ENCODE measurements at places on chromosomes 6 and 20. TPM values are rescaled to one million over a fixed set of nuclear protein-coding genes. Genes with fewer than 3 reads are reported as not detected.

The TNFAIP3 gene
- total RNA-seq = 22.4 TPM

The TNFRSF6B gene
- 0.97 TPM for total RNA-seq

The C6orf52 gene
- 2.1 TPM for total RNA-seq

The CUL7 gene
- 6.5 TPM for total RNA-seq

The GNMT gene
- 0.13 TPM for total RNA-seq

The CPNE1 gene
- total RNA-seq = 228 TPM

The CDYL gene
- 20.2 TPM for total RNA-seq

The DEFB132 gene
- not detected for total RNA-seq

The KIF25 gene
- total RNA-seq = 0.03 TPM

The FGD2 gene
- total RNA-seq = not detected

The MCHR2 gene
- total RNA-seq = not detected

The UTRN gene
- total RNA-seq = 8.0 TPM

The PCK1 gene
- 0.06 TPM for total RNA-seq

The TMEM14A gene
- 40.0 TPM for total RNA-seq

The RNF39 gene
- 0.05 TPM for total RNA-seq

The C6orf132 gene
- 2.8 TPM for total RNA-seq

The HLA-DMB gene
- 1.7 TPM for total RNA-seq

The SIRPD gene
- not detected for total RNA-seq

The WDR46 gene
- total RNA-seq = 50.6 TPM

The NFKBIE gene
- 9.7 TPM for total RNA-seq

The CALHM6 gene
- total RNA-seq = not detected

The LYRM2 gene
- 31.8 TPM for total RNA-seq

The C20orf141 gene
- total RNA-seq = 0.29 TPM

The PLA2G7 gene
- 0.06 TPM for total RNA-seq

The ABCF1 gene
- total RNA-seq = 49.2 TPM

The OCSTAMP gene
- total RNA-seq = not detected

The IL17F gene
- not detected for total RNA-seq

The PNLDC1 gene
- 0.08 TPM for total RNA-seq

The ABHD16B gene
- total RNA-seq = not detected

The ZC2HC1B gene
- not detected for total RNA-seq

The PTPRK gene
- total RNA-seq = 14.9 TPM

The CD24 gene
- total RNA-seq = 243 TPM

The TLDC2 gene
- not detected for total RNA-seq

The SLC35F1 gene
- total RNA-seq = 0.03 TPM

The RAET1E gene
- total RNA-seq = 2.8 TPM

The POM121L2 gene
- not detected for total RNA-seq

The TCEA2 gene
- 26.0 TPM for total RNA-seq

The E2F1 gene
- total RNA-seq = 22.3 TPM

The SEL1L2 gene
- not detected for total RNA-seq

The MED23 gene
- 9.0 TPM for total RNA-seq

The NHSL1 gene
- total RNA-seq = 3.4 TPM

The CNR1 gene
- total RNA-seq = 1.9 TPM

The SGK2 gene
- total RNA-seq = 7.2 TPM

The EEF1A1 gene
- 7,652 TPM for total RNA-seq

The PPP1R11 gene
- total RNA-seq = 41.3 TPM

The CASS4 gene
- total RNA-seq = 0.12 TPM

The C20orf144 gene
- total RNA-seq = 0.08 TPM

The MTHFD1L gene
- total RNA-seq = 45.7 TPM

The LRFN2 gene
- total RNA-seq = not detected

The RIPPLY2 gene
- 0.32 TPM for total RNA-seq

Data from A549 treated with Hydrocortisone at 1 μM for 4 hours (cell line).